ENCODE measurements at places on chromosomes 5 and 9. TPM values are rescaled to one million over a fixed set of nuclear protein-coding genes. Genes with fewer than 3 reads are reported as not detected.

GRCh38 chr5:35671541-35672295 is 54.1 kb downstream of the SPEF2 start:
- DNase-seq, result no peak

- no peak for DNase-seq
Measured at GRCh38 chr5:52995095-52995494, 5.9 kb downstream of the ITGA2 start.

DNA sequence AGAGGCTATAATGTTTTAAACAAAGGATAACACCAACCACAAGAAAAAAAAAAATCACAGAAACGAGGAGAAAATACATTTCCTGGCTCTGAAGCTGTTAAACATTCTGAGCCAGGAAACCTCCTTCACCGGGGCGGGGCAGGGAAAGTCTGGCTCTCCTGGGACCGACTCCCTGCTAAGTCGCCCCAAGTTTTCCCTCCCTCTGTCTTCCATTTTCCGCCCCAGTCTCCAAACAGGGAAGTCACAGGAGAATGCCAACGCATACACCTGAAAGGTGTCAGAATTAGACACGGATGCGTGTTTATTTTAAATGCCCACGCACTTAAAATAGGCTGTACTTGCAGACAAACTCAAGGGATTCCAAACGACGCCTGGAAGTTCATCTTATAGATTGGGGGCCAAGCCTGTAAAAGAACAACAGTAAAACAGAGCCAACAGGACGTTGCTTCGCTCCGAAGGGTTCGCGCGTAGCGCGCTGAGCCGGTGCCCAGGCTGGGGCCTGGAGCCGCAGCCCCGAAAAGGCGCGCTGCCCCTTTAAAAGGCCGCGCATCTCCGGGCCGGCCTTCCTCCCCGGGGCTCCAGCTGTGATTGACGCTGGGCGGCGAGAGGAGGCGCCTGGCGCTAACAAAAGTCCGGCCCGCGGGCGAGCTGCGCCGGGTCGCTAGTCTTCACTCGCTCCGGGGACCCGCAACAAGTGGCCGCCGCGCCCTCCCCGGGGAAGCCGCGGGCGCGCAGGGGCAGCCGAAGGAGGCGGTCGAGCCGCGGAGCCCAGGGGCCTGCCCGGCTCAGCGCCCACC is at the start of gene FBXL7:
TSS of gene FBXL7 (plus strand) at position 653 of the 797 bp plus-strand sequence.
- DNase-seq, result peak; percentile 62

- DNase-seq, result no peak
Measured at GRCh38 chr9:123689701-123690428, 240.1 kb downstream of the DENND1A start.

- no peak for DNase-seq
Measured at GRCh38 chr9:121303456-121304451, 35.8 kb downstream of the GSN start.

- no peak for DNase-seq
Measured at GRCh38 chr5:159345336-159345735, 15.0 kb upstream of the IL12B start.

GRCh38 chr5:130064484-130064883 is 160.2 kb downstream of the CHSY3 start:
- DNase-seq, result no peak

DNA sequence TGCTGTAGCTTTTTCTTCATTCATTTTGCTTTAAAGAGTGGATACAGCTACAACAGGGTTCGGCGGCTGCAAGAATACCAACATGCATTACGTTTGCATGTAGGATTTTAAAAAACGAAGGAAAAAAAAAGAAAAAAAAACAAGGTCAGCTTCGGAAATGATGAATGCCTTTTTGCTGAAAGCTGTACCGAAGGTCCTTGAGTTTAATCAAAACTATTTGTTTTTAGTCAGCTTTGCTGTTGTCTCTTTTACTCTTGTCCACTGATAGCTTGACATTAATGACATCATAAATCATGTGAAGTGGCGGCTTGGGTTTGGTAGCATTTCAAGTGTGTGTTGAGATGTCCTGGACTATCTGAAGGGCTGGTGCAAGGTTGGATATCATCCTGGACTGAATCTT is 779.1 kb downstream of the NR2F1-AS1 start:
- DNase-seq, result no peak

GRCh38 chr9:73118286-73118685 is 33.4 kb upstream of the ANXA1 start:
- DNase-seq, result no peak

Gene BAAT
- not detected for total RNA-seq

Gene SARDH
- total RNA-seq, result under 0.01 TPM

Gene PCSK5
- 1.0 TPM for total RNA-seq

Data from dermis microvascular lymphatic vessel endothelial cell (primary cell).